CD4-positive, alpha-beta T cell treated with Interleukin-12 subunit alpha and Interleukin-12 subunit beta, for 1 hour (primary cell): ENCODE measurements at places on chromosomes 3 and 15.
A peak's percentile ranks its signal among the peaks of the same experiment; 100 is the strongest.

GRCh38 chr3:96466441-96466840, 348.0 kb upstream of the EPHA6 start:
- no peak for DNase-seq

DNA sequence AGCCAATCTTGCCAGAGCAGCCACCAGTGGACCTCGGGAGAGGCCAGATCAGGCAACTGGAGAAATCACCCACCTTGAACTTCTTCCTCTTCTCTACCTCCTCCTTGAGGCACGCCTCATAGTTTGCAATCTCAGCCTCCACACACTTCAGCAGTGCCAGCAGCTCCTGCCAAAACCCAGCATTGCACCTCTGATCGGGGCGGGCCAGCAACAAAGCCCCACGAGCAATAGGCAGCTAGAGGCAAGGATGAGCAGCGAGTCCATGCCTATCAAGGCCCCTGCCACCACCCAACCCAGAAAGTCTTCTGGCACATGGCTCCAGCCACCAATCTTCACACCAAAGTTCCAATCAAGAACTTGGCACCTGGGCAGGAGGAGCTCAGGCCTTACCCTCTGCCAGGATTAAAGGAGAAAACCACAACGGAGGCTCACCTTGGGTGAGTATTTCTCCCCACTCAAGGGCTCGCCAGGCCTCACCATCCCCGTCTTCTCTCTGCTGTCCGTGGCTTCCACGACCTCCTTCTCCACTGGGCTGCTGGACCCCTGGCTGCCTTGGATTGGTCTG, 42.1 kb downstream of the SEMA3G start:
- DNase-seq, result no peak

DNA sequence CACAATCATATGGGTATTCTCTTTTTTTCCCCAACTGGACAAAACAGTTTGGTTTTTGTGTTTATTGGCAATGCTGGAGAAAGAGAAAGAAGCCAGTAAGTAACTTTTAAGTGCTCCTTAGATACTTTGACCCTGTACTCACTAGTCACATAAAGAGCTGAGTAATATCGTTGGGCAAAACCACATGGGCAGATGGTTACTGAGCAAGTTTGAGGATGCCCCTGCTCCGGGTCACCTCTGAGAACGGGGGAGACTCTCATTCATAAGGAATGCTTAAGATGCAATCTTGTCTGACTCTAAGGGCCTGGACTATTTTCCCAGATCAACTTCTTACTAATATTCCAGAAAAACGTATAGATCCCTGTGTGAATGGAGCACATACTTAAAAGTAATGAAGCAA, 106.4 kb upstream of the SLC2A2 start:
- DNase-seq, result no peak

- no peak for DNase-seq
These were observed 85.9 kb downstream of the NR2F2 start for GRCh38 chr15:96416218-96416933.

DNA sequence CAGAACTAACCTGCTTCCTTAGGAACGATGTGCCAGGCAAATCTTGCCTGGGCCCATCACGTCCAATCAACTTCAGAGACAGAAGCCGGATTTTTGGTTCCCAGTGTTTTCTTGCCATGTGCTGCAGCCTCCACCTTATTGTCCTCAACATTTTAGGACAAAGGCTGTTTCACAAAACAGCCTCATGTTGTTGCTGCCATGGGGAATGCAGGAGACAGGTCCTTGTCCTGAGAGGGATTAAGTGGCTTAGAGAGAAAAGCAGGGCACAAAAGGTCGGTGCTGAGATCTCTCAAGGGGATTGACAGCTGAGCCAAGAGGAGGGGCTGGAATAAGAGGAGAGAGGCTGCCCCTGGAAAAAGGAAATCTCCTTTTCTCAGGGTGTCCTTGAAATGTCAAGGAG, 11.3 kb upstream of the NMNAT3 start:
- DNase-seq, result no peak

GRCh38 chr3:72041511-72041910, 256.6 kb upstream of the PROK2 start:
- no peak for DNase-seq

- DNase-seq, result no peak
These were observed 9.1 kb downstream of the PLA2G4D start for GRCh38 chr15:42085236-42085605.

DNA sequence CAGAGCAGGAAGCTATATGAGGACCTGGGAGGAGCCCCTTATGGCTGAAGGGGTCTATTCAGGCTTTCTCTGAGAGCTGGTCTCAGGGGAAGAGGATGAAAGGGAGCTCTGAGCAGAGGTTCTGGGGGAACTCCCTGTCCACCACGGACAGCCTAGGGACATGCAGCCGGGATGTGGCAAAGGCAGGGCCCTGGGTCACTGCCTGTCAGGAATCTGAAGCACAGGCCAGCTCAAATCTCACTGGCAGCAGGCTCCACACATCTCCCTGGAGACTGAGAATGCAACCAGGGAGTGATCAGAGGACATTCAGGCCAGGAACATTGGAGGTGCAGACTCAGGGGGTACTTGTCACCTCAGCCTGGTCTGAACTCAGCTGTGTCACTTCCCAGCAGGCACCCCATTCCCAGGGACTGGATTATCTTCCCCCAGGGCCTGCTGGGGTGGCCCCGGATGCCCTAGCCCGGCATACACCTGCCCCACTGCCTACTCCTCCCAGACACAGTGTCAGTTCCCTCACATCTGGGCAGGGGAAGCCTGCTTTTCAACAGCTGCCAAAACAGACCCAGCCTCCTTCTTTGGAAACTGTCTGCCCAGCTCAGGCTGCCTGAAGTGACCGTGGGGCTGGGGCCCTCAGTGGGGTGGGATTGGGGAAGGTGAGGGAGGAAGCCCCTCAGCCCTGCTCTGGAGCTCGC, 18.3 kb upstream of the SEMA3F start:
- no peak for DNase-seq

- DNase-seq, result peak; percentile 72
These were observed 16.8 kb downstream of the EMC4 start for GRCh38 chr15:34241376-34242330.

DNA sequence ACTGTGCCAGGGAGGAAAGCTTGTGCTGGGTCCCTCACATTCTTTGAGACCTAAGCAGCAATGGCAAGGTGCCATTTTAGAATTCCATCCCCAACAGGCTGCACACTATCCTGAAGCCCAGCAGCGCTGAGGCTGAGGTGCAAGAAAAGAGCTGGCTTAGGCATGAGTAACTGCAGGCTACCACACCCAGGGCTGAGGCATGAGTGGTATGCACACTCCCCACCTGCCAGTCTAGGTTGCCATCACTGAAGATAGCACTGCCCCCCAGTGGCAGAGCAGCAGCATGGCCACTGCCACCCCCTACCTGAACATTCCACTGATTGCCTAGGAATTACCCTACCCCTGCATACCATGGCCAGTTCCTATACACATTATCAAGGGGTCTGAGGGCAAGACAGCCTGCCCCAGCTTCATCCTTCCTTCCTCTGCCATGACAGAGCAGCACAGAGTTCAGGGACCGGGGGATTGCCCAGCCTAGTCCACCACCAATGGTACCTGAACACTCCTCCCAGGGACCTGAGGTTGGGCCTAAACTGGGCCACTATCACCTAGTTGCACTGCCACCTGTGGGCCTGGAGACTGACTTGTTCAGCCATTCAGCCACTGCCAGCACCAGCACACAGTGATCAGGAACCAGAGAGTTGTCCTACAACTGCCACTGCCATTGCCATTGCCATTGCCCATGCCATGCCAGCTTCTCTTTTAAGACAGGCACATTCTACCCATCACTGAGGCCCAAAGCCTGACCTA, 129.8 kb downstream of the SATB1 start:
- no peak for DNase-seq

GRCh38 chr15:101807345-101807945, 4.1 kb downstream of the OR4F6 start:
- no peak for DNase-seq

DNA sequence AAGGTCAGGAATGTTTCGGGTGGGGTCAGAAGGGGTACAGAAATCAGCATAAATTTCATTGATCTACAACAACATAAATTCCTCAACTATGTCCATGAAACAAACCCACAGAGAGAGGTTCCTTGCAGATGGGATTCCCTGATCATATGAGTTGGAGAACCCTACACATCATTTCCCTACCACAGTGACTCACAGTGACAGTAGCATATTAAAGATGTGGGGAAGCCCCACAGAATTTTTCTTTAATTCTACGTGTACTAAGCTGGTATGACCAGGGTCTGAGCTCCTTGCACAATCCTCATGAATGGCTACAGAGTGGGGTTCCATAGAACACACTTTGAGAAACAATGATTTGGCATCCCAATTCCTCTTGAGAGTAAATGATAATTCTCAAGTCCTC, 116.9 kb upstream of the RAD18 start:
- DNase-seq, result no peak

GRCh38 chr15:77871852-77872371, 205.6 kb downstream of the TBC1D2B start:
- no peak for DNase-seq

GRCh38 chr3:107542665-107543064, 19.9 kb downstream of the BBX start:
- no peak for DNase-seq

DNA sequence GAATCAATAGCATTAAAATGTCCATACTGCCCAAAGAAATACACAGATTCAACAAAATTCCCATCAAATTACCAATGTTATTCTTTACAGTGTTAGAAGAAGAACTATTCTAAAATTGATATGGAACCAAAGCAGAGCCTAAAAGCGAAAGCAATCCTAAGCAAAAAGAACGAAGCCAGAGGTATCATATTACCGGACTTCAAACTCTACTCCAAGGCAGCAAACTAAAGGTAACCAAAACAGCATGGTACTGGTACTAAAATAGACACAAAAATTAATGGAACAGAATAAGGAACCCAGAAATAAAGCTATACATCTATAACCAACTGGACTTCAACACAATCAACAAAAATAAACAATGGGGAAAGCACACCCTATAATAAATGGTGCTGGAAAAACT, 167.5 kb downstream of the ADAMTS9 start:
- DNase-seq, result no peak

GRCh38 chr3:186642014-186642413, 1.8 kb downstream of the FETUB start:
- no peak for DNase-seq

DNA sequence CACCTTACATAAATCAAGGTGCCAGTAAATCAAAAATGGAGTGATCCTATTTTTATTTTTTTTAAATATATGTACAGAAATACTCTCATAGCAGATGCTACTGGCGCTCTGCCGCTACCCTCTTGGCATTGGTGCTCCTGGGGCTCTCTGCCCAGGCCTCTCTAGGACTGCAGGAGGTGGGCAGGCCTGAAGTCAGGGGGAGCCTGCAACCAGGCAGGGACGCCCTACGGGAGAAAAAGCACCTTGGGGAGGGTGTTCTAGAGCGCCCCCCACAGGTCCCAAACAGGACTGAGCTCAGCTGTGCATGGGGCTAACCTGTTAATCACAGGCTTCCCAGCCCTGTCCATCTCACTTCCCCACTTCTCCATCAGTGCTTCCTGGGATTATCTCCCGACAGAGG, 192.5 kb downstream of the SHQ1 start:
- no peak for DNase-seq
